ENCODE measurements at places on chromosomes 11 and 22. TPM values are rescaled to one million over a fixed set of nuclear protein-coding genes. Genes with fewer than 3 reads are reported as not detected.
A peak's percentile ranks its signal among the peaks of the same experiment; 100 is the strongest.

Gene ABTB2
- total RNA-seq: 0.09 TPM

Gene NELL1
- not detected for total RNA-seq

Gene IFITM1
- total RNA-seq: 0.37 TPM

Gene TREH
- not detected for total RNA-seq

Gene SMTNL1
- not detected for total RNA-seq

Gene OR2D2
- total RNA-seq: not detected

- no peak for DNase-seq
- no peaks in the 10 kb centered on the region for H3K36me3 ChIP-seq
- H3K4me3 ChIP-seq: no peak overlapping the region
- peak overlapping the region; percentile 80 for H3K27ac ChIP-seq
- H3K27me3 ChIP-seq: no peaks in the 10 kb centered on the region
Measured at GRCh38 chr11:94793822-94794221, 25.7 kb downstream of the AMOTL1 start.

GRCh38 chr11:111531136-111531535 lies 9.4 kb upstream of the LAYN start:
- H3K27ac ChIP-seq: peak overlapping the region; percentile 84
- H3K4me1 ChIP-seq: peaks cover 61% of the 10 kb centered on the region
- H3K36me3 ChIP-seq: no peaks in the 10 kb centered on the region
- H3K27me3 ChIP-seq: no peaks in the 10 kb centered on the region
- no peak for DNase-seq

GRCh38 chr22:23053912-23054530 lies 16.3 kb upstream of the GNAZ start:
- no peaks in the 10 kb centered on the region for H3K36me3 ChIP-seq
- DNase-seq: no peak
- no peaks in the 10 kb centered on the region for H3K4me1 ChIP-seq
- H3K27ac ChIP-seq: no peak overlapping the region

DNA sequence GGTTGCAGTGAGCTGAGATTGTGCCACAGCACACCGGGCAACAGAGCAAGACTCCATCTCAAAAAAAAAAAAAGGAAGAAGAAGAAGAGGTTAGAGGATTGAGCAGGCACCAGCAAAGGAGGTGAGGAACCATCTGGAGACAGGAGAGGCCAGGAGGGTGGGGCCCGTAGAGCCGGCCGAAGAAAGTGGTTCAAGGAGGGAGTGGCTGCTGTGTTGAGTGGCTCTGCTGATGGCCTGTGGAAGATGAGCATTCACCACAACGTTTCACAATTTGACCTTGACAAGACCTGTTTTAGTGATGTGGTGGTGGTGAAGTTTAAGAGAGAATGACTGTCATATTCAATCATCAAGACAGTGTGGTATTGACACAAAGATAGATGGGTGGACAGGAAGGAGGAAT lies 6.8 kb upstream of the CTSD start:
- H3K4me3 ChIP-seq: no peak overlapping the region
- no peaks in the 10 kb centered on the region for H3K27me3 ChIP-seq
- H3K27ac ChIP-seq: no peak overlapping the region
- no peaks in the 10 kb centered on the region for H3K36me3 ChIP-seq

DNA sequence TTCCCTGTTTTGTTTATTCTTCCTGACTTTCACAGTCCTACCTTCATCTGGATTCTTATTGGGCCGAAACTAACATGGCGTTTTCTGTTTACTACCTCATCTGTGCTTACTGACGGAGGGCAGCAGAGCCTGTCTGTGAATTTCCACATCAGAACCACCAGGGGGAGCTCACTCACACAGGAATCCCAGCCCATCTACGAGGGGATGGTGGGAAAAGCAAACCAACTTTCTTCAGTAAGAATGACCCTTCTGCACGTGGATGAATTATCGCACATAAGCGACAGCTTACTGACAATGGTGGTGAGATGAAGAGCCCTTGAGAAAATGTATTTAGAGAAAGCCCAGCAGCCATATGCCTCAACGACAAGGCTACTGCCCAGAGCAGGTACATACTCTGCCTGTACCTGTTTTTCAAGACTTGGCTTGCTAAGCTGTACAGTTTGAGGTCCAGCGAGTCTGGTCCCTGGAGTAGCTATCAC lies 42.5 kb downstream of the LARGE2 start:
- H3K27ac ChIP-seq: no peak overlapping the region
- H3K4me1 ChIP-seq: no peaks in the 10 kb centered on the region
- no peaks in the 10 kb centered on the region for H3K27me3 ChIP-seq
- no peak overlapping the region for H3K4me3 ChIP-seq
- H3K36me3 ChIP-seq: peaks cover 6% of the 10 kb centered on the region

GRCh38 chr22:30182350-30182745 lies 64.2 kb downstream of the LIF start:
- H3K27me3 ChIP-seq: no peaks in the 10 kb centered on the region
- peaks cover 43% of the 10 kb centered on the region for H3K4me1 ChIP-seq
- H3K36me3 ChIP-seq: no peaks in the 10 kb centered on the region
- no peak overlapping the region for H3K4me3 ChIP-seq
- H3K27ac ChIP-seq: no peak overlapping the region

- H3K36me3 ChIP-seq: no peaks in the 10 kb centered on the region
- no peak overlapping the region for H3K27ac ChIP-seq
- DNase-seq: no peak
- no peaks in the 10 kb centered on the region for H3K27me3 ChIP-seq
- no peak overlapping the region for H3K4me3 ChIP-seq
Measured at GRCh38 chr22:28351476-28351875, 328.2 kb downstream of the TTC28 start.

DNA sequence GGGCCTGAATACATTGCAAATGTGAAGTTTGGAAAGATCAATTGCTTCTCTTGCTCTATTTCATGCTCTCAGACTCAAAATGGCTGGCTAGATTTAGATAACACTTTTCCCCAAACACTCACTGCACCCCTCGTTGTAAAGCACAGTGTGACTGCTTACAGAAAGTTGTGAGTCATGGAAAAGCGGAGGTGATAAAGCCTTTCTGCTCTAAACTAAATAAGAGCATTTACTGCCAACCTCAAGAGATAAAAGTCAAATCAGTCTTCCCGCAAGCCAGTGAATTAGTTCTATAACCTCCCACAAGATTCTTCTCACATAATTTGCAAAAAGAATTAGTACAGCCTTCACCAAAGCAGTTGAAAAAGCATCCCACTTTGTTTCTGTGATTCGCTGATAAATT lies 168.7 kb downstream of the WT1 start:
- no peaks in the 10 kb centered on the region for H3K36me3 ChIP-seq
- no peak for DNase-seq
- peaks cover 15% of the 10 kb centered on the region for H3K27me3 ChIP-seq
- H3K27ac ChIP-seq: no peak overlapping the region

DNA sequence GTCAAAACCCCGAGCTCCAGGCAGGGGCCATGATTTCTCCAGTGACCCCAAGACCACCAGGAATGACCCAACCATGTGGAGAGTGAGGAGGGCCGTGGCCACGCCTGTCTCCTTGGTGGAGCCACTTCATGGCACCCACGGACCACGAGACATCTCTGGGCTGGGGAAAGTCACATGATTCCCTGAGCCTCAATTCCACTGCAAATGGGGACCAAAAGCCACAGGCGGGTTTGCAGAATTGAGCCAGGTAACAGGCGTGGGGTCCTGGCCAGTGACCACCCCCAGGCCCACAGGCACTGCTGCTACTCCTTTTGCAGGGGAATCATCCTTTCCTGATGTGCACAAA lies 178.9 kb downstream of the CTTN start:
- no peak overlapping the region for H3K4me3 ChIP-seq
- no peaks in the 10 kb centered on the region for H3K36me3 ChIP-seq
- no peak for DNase-seq
- H3K27ac ChIP-seq: no peak overlapping the region
- no peaks in the 10 kb centered on the region for H3K4me1 ChIP-seq

- H3K4me1 ChIP-seq: no peaks in the 10 kb centered on the region
- DNase-seq: no peak
- no peaks in the 10 kb centered on the region for H3K27me3 ChIP-seq
- H3K4me3 ChIP-seq: no peak overlapping the region
- no peak overlapping the region for H3K27ac ChIP-seq
Measured at GRCh38 chr11:73478737-73479347, 102.6 kb downstream of the RELT start.

GRCh38 chr11:61510166-61510919 lies 1.8 kb downstream of the LRRC10B start:
- DNase-seq: no peak
- no peaks in the 10 kb centered on the region for H3K36me3 ChIP-seq
- H3K27ac ChIP-seq: no peak overlapping the region
- H3K4me3 ChIP-seq: no peak overlapping the region
- H3K4me1 ChIP-seq: peaks cover 13% of the 10 kb centered on the region
- peaks cover 70% of the 10 kb centered on the region for H3K27me3 ChIP-seq

DNA sequence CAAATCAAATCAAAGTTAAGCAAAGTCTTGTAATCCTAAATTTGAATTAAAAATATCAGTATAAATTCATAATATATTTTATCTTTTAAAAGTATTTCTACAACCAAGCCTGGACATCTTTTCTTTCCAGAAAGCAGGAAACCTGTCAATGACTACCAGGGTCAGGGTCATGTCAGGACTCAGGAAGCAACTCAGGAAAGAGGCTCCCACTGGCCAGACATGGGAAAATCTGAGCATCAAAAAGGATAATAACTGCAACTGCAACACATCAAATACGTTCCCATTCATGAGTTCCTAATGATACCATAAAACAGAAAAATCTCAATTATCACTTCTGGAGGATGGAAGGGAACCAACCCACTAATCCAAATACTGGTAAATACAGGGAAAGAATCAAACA lies 76.0 kb upstream of the GALNT18 start:
- 0 out of 2 replicates have a peak, but pooled peaks cover 3% of the 10 kb centered on the region for H3K27me3 ChIP-seq
- H3K4me3 ChIP-seq: no peak overlapping the region
- no peak for DNase-seq
- H3K27ac ChIP-seq: no peak overlapping the region
- H3K4me1 ChIP-seq: no peaks in the 10 kb centered on the region

All from SJSA1 (cell line).